NCI-H460 (cell line): ENCODE measurements at places on chromosomes 2 and 18. TPM values are rescaled to one million over a fixed set of nuclear protein-coding genes. Genes with fewer than 3 reads are reported as not detected.

DNA sequence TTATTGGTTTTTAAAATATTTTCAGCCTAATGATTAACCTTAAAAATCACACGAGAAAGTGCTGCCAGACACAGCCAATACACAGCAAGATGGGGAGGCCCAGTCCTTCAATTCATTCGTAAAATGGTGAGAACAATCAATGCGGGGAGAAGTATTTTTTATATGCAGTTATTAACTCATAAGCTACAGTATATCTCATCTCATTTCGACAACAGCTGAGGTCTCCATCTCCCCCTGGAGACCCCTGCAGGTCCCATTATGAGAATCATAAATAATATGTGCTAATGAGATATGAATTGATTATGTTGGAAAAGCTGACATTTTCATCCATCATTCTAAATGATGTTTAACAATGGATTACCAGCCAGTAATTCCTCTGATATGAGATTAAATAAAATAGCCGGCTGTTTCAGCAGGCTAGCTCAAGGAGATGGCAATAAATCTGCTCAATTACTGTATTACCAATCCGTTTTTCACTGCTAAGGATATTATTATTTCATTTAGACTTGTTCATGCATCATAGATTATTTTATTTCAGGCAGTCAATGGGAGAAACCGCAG, 535.8 kb downstream of the GALR1 start:
- DNase-seq, result no peak

DNA sequence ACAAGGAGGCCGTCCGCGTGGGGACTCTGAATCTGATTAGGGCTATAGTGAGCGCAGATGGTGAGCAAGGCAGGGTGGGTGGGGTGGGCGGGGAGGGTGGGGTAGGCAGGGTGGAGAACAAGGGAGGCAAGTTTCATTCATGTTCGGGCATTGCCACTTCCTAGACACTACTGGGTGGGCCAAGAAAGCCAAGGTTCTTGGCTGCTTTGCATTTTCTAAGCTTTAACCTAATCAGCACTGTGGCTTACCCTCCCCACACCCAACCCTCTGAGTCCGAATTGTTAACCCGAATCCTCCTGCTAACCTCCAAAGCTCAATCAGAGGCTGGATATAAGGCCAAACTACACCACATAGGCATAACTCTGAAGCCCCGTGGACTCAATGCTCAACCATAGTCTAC, 18.1 kb downstream of the MROH2A start:
- DNase-seq, result no peak

GRCh38 chr2:25240636-25241035, 72.3 kb upstream of the POMC start:
- DNase-seq, result no peak

- DNase-seq, result peak; percentile 84
These were observed 57.0 kb downstream of the CCDC150 start for GRCh38 chr2:196696423-196697079.

GRCh38 chr2:187364696-187365095, 83.4 kb downstream of the CALCRL start:
- no peak for DNase-seq

- DNase-seq, result no peak
These were observed 199.6 kb upstream of the HNMT start for GRCh38 chr2:137764646-137765045.

DNA sequence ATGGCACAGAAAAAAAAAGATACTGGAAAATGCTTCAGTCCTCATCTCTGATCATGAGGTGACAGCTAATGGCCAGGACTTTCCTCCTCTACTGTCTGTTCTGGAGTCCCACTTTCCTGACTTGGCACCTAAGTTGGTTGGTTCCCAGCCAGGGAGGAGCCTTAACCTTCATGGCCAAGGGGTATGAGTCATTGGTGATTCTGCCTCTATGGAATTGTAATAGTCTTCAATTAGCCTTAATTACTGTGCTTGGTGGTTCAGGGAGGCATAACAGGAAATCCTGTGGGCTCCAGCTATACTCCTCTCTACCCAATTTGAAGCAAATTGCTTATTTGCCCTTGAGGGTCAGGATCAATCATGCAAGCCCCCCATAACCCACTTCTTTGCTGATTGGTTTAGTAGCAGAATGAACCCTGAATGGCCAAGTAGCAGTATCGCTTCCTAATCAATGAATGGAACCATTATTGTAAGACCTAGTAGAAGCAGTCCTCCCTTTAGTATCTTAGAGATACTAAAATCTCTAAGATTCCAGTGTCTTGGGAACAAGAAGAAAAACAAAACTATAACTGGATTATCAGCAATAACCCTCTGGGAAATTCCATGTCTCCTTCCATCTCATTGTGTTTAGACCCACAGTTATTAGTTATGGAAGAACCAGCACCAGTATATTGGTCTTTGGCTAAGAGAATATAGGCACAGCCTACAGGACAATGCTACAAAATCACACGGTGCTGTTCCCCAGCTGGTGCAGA, 109.0 kb downstream of the COL6A3 start:
- DNase-seq, result no peak

DNA sequence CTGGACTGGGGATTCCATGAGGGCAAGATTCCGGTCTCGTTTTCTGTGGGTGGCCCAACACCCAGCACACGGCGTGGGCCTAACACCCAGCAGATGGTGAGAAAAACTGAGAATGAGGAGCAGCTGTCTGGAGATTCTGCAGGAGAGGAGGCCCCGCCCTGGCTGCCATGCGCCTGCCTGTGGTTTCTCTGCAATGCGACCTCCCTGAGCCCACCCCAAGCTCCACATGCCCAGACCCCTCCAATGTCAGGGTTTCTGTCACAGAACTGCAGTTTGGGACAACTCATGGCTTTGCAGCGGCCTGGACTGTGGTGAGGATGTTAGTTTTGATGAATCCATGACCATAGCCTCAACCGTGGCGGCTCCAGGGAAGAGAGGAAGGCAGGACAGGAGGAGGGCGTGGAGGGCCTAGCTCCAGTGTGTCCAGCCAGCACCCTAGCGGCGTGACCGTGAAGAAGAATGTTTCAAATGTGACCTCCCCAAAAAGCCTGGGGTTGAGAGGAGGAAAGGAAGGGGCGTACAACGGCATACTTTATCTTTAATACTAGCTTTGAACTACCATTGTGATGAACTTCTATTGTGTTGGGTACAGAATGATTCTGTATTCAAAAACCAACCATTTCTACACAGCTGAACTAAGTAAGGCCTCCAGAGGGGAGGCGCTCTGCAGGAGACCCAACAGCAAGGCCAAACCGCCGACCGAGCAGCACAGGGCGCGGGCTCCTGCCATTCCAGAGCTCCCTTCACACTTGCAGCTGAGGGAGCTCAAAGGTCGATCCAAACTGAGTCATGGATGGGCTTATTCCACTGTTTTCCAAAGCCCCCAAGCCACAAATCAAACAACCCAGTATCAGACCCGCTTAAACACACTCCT, 3.4 kb downstream of the PXDN start:
- DNase-seq, result no peak

DNA sequence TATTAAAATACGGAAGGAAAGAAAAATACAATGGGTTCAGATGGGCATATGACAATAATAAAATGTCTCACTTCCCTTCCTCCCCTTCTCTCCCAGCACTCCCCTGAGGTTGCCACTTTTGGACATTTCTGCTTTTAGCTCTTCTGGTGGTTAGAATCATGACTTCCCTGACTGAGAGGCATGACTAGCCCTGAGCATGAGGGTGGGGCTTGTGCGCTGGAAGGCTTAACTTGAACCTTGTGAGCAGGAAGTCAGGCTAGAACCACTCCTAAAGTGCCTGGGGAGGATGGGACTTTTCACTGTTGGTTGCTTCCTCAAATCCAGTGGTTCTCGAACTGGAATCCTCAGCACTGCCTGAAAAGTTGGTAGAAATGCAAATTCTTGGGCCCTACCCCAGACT, 19.7 kb upstream of the ARHGAP25 start:
- DNase-seq, result no peak

- DNase-seq, result no peak
These were observed 115.4 kb downstream of the PXDN start for GRCh38 chr2:1628893-1629292.

DNA sequence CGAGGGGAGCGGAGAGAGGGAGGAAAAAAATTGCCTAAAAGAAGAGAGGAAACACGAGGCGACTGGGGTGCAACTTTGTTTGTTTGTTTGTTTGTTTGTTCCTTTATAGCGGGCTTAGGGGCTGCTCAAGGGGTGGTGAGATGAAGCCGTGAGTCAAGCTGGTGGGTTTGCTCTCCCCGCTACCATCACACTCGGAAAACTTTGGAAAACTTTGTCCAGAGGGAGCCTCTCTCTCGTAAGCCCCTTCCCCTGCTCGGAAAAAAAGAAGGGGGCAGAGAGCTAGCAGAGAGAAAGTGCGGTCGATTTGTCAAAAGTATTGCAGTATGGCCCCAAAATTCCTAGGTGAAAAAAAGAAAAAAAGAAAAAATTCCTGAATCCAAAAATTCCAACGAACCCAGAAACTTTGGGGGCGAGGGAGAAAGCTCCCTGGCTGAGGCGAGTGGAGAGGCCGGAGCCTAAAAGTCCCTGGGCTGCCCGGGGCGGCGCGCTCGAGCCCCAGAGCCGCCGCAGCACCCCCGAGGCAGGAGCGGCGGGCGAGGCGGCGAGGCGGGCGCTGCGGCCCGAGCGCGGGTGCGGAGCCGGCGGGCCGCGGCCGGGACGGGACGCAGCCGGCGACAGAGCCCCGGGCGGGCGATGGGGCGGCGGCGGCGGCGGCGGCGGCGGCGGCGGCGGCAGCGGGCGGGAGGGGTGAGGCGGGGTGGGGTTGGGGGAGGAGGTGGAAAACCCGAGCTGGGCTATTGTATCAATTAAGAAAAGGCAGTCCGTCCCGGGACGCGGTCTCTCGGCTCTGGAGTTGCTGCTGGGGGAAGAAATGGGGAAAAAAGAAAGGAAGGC, 558 bp upstream of the CYP26B1 start:
- DNase-seq, result no peak

DNA sequence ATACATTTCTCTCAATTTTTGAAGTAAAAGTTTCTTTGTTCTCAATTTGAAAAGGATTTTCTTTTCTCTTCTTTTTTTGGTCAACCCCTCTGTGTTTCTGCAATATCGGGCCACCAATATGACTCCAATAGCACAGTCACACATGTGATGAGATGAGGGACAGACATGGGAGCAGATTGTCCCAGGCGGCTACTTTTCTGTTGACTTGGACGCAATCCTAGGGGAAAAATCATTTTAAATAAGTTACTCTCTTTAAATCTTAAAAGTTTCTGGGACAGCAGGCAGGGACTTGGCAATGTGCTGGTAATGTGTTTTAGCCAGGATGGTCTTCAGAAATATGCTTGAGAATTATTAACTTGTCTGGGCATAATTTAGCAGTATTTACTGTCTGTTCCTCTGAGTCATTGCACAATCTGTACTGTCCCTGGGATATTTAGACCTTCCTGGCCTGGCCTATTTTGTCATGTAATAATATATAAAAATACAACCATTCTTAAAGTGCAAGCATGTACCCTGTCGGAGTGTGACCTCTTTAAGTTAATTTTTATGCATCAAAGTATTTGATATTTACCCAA, 388.5 kb upstream of the FANCL start:
- no peak for DNase-seq

DNA sequence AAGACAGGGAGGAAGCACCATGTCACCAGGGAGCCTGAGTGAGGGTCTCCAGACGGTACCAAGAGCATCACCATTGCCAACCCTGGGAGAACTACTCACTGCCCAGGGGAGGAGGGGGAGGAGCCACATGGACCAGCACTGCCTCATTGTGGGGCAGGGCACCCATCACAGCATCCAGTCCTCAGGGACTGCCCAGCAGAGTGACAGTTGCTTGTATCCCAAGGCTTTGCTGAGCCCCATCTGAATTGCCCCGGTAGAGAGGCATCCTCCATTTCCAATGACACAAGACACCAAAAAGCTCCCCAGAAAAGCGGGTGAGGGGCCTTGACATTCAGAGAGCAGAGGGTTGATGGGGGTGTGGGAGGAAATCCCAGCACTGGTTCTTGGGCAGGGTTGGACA, 6.8 kb upstream of the CIB4 start:
- DNase-seq, result no peak

- no peak for DNase-seq
These were observed 107.2 kb upstream of the ZNF236 start for GRCh38 chr18:76715012-76715610.

GRCh38 chr2:212730994-212731393, 192.4 kb upstream of the ERBB4 start:
- DNase-seq, result no peak

- no peak for DNase-seq
These were observed 60.6 kb downstream of the FMNL2 start for GRCh38 chr2:152395572-152395971.

DNA sequence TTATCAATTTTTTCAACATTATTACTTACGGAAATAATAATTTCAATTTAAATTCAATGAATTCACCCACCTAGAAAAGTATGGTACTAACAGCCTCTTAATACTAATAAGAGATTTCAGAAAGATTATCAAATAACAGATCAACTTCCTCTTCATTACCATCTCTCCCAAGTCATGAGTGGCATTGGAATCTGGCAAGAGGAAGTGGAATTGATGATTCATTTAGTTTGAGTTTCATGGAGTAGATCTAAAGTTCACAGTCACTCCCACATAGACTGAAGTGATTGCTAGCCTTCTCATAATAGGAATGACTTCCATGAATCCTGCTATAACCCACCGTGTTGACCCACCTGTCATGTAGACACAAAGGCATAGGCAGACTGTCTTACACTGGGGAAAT, 77.7 kb upstream of the WDR75 start:
- DNase-seq, result peak; percentile 80

- DNase-seq, result peak; percentile 94
These were observed 572.3 kb downstream of the PLCL1 start for GRCh38 chr2:198376677-198377076.

- DNase-seq, result no peak
These were observed 13.1 kb downstream of the PID1 start for GRCh38 chr2:229257985-229258384.

DNA sequence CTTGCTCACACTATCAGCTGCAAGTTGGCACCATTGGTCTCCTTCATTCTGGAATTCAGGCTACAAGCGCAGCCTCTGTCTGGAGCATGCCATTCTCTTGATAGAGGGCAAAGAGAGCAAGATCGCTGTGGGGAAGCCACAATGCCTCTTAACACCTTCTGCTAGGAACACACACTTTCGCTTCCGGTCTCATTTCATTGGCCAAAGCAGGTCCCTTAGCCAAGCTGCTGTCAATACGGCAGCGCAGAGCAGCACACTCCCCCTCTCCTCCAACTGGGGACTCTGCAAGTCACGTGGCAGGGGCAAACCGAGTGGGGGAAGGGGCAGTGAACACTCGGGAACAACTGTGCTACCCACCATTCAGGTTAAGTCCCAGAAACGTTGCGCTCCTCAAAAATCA, 98.1 kb downstream of the MMADHC start:
- no peak for DNase-seq

- no peak for DNase-seq
These were observed 496 bp downstream of the SUCLG1 start for GRCh38 chr2:84458551-84459017.

GRCh38 chr2:190318931-190319554, 583 bp downstream of the HIBCH start:
- no peak for DNase-seq

GRCh38 chr2:239310401-239311061, 90.3 kb downstream of the HDAC4 start:
- DNase-seq, result no peak

Gene SERPINB11
- 107 and 126 TPM in 2 replicates for total RNA-seq

Gene PSD4
- 0.64 and 0.89 TPM in 2 replicates for total RNA-seq

Gene CD226
- 41.8 and 45.5 TPM in 2 replicates for total RNA-seq

Gene KIAA2012
- not detected in 2 replicates for total RNA-seq

Gene SEPTIN10
- total RNA-seq, result 164 and 183 TPM in 2 replicates

Gene LGALSL
- 13.3 and 15.7 TPM in 2 replicates for total RNA-seq

Gene EDAR
- not detected in 2 replicates for total RNA-seq

Gene OXER1
- not detected in 2 replicates for total RNA-seq

Gene MGAT5
- 21.5 and 23.0 TPM in 2 replicates for total RNA-seq

Gene SERPINB10
- total RNA-seq, result not detected in 2 replicates

Gene KIF5C
- 0.46 and 0.64 TPM in 2 replicates for total RNA-seq

Gene WIPF1
- 2.3 and 3.2 TPM in 2 replicates for total RNA-seq

Gene ABCB11
- not detected in 2 replicates for total RNA-seq

Gene CYS1
- total RNA-seq, result 0.14 and 0.22 TPM in 2 replicates
